ENCODE measurements at places on chromosomes 6 and 20.

DNA sequence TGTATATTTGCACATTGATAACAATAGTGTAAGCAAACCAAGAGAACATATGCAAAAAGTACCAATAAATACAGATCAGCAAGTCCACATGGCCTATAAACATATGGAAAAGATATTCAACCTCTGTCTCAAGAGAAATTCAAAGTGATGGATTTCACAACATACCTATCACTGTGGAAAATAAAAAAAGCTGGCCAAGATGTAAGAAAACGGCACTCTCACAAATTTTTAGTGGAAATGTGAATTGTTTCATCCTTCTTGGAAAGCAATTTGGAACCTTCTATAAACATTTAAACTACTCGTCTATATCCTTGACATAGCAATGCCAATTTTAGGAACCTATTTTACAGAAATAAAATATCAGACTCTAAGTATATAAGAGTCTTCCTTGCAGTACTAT lies 559.8 kb downstream of the QKI start:
- peaks cover 7% of the 10 kb centered on the region for H3K27me3 ChIP-seq
- DNase-seq = no peak
- peaks cover 4% of the 10 kb centered on the region for H3K36me3 ChIP-seq
- no peak overlapping the region for H3K27ac ChIP-seq

- peaks cover 86% of the 10 kb centered on the region for H3K36me3 ChIP-seq
- peaks cover 22% of the 10 kb centered on the region for H3K4me1 ChIP-seq
- peak overlapping the region; percentile 56 for H3K27ac ChIP-seq
- H3K4me3 ChIP-seq = no peak overlapping the region
- no peak for DNase-seq
Observed at GRCh38 chr6:158086504-158087223, 81.4 kb downstream of the SERAC1 start.

GRCh38 chr6:35500782-35501181 lies 3.9 kb upstream of the TEAD3 start:
- H3K4me1 ChIP-seq = peaks cover 8% of the 10 kb centered on the region
- peaks cover 32% of the 10 kb centered on the region for H3K27me3 ChIP-seq
- DNase-seq = no peak
- H3K4me3 ChIP-seq = no peak overlapping the region

GRCh38 chr6:40806256-40806864 lies 219.2 kb upstream of the LRFN2 start:
- H3K4me1 ChIP-seq = peaks cover 53% of the 10 kb centered on the region
- H3K4me3 ChIP-seq = no peak overlapping the region
- H3K27ac ChIP-seq = no peak overlapping the region

DNA sequence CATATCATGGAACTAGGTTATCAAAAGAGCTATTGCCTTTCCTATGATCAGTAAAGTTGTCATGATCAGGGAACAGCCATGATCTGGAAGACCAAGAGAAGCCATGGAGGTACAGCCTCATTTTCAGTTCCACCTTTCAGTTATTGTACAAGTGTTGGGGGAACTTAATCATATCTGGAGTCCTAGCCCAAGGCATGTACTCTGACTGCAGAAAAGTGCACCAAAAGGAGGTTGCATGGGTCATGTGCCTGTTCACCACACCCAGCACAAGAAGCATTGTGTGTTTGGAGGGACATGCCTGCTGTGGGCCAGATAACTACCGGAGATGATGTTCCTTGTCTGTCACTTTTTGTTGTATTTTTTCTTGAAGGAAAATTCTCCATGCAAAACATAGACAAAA lies 185.8 kb upstream of the MAN1A1 start:
- DNase-seq = peak; percentile 9
- H3K4me3 ChIP-seq = no peak overlapping the region
- no peak overlapping the region for H3K27ac ChIP-seq

DNA sequence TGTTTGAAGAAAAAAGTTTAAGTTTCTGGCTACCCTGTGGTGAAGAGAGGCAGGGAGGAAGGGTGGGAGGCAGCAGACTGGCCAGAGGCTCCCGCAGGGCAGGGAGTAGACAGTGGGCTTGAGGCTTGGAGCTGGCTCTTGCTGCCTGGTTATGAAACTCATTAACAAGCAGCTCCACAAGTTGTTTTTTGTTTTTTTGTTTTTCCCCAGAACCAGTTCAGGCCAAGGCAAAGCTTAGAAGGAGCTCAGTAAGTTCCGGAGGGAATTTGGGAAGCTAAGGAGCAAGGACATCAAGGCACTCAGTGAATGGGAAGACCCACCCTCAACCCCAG lies 4.0 kb downstream of the DLL1 start:
- peaks cover 64% of the 10 kb centered on the region for H3K27me3 ChIP-seq
- H3K4me3 ChIP-seq = no peak overlapping the region
- no peak for DNase-seq
- no peak overlapping the region for H3K27ac ChIP-seq

- H3K36me3 ChIP-seq = no peaks in the 10 kb centered on the region
- H3K4me1 ChIP-seq = no peaks in the 10 kb centered on the region
- no peak overlapping the region for H3K27ac ChIP-seq
- no peak overlapping the region for H3K4me3 ChIP-seq
Observed at GRCh38 chr6:55512904-55513303, 66.1 kb downstream of the HMGCLL1 start.

GRCh38 chr20:12225898-12226297 lies 308.2 kb downstream of the BTBD3 start:
- no peak overlapping the region for H3K4me3 ChIP-seq
- no peaks in the 10 kb centered on the region for H3K4me1 ChIP-seq
- no peaks in the 10 kb centered on the region for H3K36me3 ChIP-seq
- DNase-seq = no peak
- H3K27ac ChIP-seq = no peak overlapping the region

DNA sequence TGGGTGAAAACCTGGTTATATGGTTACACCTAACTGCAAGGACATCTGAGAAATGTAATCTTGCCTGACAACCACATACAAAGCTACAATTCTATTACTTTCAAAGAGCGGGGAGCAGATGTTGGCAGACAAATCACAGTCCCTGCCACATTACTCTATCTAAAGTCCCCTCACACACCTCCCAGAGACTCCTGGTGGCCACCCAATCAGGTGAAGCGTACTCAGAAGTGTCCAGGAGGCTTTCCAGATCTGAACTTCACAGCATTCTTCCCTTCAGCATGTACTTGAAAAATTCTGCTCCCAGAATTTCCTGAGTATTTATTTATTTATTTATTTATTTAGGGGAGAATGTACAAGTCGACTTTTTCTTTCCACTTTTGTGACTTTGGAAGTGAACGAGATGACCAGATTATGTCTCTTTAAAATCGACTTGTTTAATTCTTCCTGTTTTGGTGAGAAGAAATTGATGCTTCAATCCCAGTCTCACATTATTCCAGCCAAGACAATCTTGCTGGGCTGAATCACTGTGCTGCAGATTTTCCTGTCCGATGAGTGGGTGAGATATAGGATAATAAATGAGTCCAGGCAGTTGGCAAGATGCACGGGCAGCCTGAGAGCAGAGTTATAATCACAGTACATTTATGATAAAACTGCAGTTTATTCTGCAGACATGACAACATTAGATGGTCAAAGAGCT lies 46.9 kb upstream of the POPDC3 start:
- H3K36me3 ChIP-seq = no peaks in the 10 kb centered on the region
- no peaks in the 10 kb centered on the region for H3K4me1 ChIP-seq
- no peak overlapping the region for H3K4me3 ChIP-seq
- DNase-seq = no peak
- no peak overlapping the region for H3K27ac ChIP-seq

DNA sequence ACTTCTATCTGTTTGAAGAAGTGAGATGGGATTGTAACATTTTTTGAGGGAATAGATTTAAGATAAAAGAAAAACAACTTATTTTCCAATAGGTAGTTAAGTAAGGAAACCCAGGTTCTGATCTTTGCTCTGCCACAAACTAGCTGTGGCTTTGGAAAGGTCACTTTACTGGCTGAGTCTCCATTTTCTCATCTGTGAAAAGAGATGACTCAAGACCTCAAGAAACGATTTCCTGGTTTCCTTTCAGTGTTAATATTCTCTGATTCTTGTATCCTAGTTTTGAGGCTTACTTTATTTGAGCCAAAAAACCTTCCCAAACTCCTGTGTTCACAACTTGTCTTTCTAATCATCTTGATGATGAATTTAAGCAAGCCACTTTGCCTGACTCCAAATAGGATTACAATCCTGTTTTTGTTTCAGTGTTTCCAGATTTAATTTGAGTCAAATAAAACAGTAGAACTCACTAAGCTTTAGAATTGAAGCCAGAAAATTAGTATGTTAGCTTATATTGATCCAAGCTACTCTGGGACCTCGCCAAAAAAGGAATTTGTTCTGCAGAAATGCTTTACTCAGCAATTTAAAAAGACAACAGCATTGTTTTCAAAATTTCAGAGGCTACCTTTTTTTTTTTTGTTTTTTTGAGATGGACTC lies 51.1 kb downstream of the ENPP1 start:
- no peak overlapping the region for H3K27ac ChIP-seq
- H3K36me3 ChIP-seq = peaks cover 25% of the 10 kb centered on the region
- H3K4me3 ChIP-seq = no peak overlapping the region
- no peaks in the 10 kb centered on the region for H3K4me1 ChIP-seq
- peaks cover 6% of the 10 kb centered on the region for H3K27me3 ChIP-seq

DNA sequence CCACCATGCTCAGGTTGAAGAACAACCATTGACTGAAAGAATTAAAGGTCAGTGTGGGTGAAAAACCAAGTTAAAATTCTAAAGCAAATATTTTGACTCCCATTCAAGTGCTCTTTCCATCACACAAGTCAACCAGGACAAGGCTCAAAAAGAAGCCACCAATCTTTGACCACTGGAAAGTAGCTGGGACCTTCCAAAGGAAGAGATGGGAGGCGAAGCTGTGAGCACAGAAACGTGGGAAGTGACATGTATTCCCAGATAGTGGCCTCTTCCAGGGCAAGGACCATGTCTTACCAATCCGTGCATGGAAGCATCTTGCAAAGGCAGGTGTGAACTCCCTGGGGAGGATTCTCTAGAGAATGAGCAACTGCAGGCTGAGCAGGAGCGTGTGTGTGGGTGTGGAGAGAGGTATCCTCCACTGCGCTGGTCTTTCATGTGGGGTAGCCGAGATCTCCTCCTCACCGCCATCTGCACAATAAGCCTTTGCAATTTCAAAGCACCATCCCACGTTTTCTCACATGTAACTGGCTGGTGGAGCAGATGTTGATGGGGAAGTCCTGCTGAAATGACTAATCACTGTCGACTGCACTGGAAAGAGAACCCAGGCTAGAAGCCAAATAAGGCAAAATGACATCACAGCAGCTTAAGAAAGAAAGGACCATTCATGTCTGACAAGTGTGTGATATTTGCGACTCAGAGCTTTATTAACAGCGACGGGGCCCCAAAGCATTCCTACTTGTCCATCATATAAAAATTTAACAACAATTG lies 189.4 kb upstream of the RREB1 start:
- H3K27ac ChIP-seq = no peak overlapping the region

GRCh38 chr20:25744261-25744660 lies 47.6 kb upstream of the ZNF337 start:
- H3K4me1 ChIP-seq = no peaks in the 10 kb centered on the region
- no peaks in the 10 kb centered on the region for H3K36me3 ChIP-seq

DNA sequence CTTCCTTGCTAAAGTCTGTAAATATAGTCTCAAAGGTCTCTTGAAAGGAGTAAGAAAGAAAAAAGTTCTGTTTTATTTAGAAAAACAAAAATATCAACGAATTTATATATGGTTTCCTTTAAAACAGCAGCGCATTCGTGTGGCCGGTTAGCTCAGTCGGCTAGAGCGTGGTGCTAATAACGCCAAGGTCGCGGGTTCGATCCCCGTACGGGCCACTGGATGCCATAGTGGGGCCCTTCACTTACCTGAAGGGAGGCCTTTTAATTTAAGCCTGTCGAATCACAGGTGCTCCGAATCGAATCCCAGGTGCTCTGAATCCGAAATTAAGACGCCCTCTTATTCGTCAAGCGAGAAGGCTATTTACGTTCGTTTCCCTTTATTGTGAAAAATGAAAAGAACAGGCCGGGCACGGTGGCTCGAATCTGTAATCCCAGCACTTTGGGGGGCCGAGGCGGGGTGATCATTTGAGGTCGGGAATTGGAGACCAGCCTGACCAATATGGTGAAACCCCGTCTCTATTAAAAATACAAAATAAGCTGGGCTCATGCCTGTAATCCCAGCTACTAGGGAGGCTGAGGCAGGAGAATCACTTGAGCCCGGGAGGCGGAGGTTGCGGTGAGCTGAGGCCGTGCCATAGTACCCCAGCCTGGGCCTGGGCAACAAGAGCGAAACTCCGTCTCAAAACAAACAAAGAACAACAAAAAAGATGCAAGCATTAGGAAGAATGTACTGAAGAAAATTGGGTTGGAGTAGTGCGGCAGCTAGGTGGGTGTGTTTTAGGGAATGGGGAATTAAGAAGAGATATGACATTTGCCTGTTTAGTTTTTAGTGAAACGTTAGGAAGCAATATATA lies 195.8 kb upstream of the ZNF184 start:
- H3K27me3 ChIP-seq = peaks cover 82% of the 10 kb centered on the region
- peaks cover 18% of the 10 kb centered on the region for H3K4me1 ChIP-seq

- no peaks in the 10 kb centered on the region for H3K27me3 ChIP-seq
- peaks cover 43% of the 10 kb centered on the region for H3K4me1 ChIP-seq
- peak overlapping the region; percentile 98 for H3K4me3 ChIP-seq
- no peak for DNase-seq
- H3K27ac ChIP-seq = peak overlapping the region; percentile 90
- peaks cover 37% of the 10 kb centered on the region for H3K36me3 ChIP-seq
Observed at GRCh38 chr6:41939848-41940758, 1.5 kb downstream of the CCND3 start.

GRCh38 chr20:33604991-33605370 lies 57.1 kb upstream of the C20orf144 start:
- H3K4me3 ChIP-seq = no peak overlapping the region
- H3K27me3 ChIP-seq = no peaks in the 10 kb centered on the region
- peaks cover 17% of the 10 kb centered on the region for H3K36me3 ChIP-seq
- H3K4me1 ChIP-seq = peaks cover 73% of the 10 kb centered on the region

DNA sequence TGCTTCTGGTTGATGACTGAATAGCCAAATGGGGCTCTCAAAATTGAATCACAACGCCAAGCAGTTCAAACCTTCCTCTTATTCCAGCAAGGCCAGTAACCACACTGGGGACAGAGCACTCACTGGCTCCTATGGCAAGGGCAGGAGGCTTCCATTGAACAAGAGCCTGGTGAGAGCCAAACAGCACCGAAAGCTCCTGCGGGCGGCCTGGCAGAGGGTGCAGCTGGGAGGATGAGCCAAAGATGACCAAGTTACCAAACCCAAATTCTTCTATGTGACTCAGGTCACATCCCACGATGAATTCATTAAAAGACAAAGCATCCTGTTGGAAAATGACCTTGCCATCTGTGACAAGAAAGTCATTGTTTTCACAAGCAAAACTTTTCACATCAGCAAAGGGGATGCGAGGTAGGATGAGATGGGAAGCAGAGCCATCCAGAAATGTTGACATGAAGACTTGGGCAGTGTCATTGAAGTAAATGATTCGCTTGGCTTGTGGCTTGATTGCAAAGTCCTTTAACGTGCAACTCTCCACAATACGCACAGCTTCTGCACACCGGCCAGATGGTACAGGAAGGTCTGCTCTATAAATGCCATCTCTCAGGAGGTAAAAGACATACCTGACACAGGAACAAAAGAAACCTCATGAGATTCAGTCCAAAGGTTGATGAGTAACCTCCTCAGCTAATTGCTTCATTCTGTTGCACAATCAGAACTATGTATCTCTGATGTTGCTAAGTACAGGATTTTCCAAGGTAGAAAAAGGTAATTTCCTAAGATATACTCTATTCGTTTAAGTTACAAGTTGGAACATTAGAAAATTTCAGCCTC lies 36.3 kb downstream of the ROS1 start:
- no peak overlapping the region for H3K4me3 ChIP-seq
- no peaks in the 10 kb centered on the region for H3K4me1 ChIP-seq
- no peak overlapping the region for H3K27ac ChIP-seq
- H3K36me3 ChIP-seq = no peaks in the 10 kb centered on the region
- peaks cover 5% of the 10 kb centered on the region for H3K27me3 ChIP-seq

All from stimulated activated naive B cell treated with anti-CD40 and anti-IgM and Interleukin-4, amounts not matched to agents 10 μg/mL and 1 μg/mL and 100 μg/mL, for 72 hours (primary cell).